NCI-H187 (cell line): ENCODE measurements at places on chromosomes 2 and 18.

DNA sequence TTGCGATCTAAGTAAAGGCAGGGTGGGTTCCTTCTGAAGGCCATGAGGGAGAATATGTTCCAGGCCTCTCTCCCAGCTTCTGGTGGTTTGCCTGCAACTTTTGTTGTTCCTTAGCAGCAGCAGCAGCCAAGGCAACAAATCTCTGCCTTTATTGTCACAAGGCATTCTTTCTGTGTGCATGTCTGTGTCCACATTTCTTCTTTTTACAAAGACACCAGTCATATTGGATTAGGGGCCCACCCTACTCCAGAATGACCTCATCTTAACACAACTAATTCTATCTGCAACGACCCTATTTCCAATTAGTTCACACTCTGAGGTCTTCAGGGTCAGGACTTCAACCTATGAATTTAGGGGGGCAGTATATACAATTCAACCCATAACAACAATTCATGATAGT is 587.5 kb downstream of the XIRP2 start:
- no peak for DNase-seq

GRCh38 chr2:197152451-197153228 is 157.9 kb downstream of the ANKRD44 start:
- DNase-seq = no peak

- no peak for DNase-seq
These were observed 84.1 kb downstream of the INO80D start for GRCh38 chr2:206001912-206002311.

DNA sequence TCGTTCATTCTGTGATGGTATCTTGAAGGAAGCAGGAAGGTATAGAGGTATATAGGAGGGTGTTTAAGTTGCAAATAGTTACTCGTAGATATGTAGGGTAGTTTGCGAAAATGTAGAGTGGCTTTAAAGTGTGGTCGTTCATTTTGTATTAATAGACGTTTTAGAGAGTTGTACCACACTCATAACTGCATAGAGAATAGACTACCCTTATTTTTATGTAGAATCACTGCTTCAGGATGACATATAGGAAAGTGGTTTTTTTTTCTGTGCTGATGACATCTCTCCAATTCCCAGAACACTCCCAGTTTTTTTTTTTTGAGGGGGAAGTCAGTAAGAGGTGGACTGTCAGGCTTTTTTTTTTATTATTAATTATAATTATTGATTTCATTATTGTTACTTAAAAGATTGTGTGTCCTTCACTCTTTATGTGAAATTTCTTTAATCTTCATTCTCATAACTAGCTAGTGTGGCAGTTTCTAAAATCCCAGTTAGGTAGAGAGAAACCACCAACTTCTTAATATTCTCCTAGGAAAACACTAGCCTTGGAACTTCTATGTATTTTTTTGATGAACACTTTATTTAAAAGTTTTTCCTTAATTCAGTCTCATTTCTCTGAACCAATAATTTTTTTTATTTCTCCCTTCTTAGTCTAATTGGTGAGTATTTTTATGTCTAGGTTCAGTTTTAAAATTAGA is 1.5 kb downstream of the ACTR3 start:
- no peak for DNase-seq

DNA sequence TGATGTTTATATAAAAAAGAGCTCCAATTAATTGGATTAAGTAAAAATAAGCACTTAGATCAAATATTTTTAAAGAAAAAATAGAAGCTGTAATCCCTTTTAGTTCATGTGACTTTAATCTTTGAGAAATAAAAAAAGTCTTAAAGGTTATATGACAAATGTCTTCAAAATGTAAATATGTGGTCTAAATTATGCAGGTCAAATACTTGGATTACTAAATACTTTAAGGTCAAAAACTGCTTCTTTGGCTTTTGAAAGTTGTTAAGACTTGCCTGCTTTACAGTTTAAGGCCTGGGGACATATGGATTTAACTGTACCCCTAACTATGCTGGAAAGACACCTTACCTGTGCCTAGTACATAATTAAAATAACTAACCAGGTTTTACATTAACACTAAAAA is 15.5 kb upstream of the PDK1 start:
- no peak for DNase-seq

DNA sequence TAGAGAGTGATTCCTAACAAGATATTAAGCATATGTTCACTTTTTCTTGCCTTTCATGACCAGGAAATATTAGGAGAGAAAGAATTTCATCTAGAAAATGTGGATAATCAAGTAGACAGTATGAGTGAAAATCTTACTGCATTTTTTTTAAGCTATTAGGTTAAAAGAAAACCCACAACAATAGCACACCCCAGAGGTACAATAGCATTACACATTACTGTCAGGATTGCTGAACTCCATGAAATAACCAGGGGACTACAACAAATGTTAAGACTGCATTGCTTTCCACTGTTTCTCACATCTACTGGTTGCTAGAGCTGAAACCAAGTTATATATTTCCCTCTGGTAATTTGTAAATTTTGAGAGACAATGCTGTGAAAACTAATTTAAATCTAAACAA is 33.7 kb downstream of the KLF7 start:
- no peak for DNase-seq
